GM12864 (cell line): ENCODE measurements at places on chromosomes 4 and X.
A peak's percentile ranks its signal among the peaks of the same experiment; 100 is the strongest.

- no peak for DNase-seq
These were observed 6.1 kb upstream of the SH3D19 start for GRCh38 chr4:151331276-151332042.

DNA sequence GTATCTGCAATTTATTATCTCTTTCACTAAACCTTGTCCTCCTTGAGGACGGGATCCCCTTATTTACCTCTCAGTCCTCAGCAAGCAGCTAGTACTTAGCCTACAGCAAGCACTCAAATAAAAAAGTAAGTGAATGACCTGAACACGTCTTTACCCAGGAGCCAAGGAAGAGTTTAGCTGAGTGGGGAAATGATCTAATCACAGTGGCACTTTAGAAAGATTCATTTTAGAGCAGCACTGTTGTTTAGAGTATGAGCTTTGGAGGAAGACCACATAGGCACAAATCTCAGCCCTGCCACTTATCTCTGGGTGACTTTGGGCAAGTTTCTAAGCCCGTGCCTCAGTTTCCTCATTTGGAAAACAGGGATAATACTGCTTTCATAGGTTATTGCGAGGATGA lies 2.7 kb downstream of the FAM120C start:
- DNase-seq = no peak

DNA sequence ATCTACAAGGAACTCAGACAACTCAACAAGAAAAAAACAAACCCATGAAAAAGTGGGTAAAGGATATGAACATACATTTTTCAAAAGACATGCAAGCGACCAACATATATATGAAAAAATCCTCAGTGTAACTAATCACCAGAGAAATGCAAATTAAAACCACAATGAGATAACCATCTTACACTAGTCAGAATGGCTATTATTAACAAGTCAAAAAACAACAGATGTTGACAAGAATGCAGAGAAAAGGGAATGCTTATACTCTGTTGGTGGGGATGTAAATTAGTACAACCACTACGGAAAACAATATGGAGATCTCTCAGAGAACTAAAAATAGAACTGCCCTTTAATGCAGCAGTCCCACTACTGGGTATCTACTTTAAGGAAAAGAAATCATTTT lies 12.1 kb downstream of the NIPAL1 start:
- no peak for DNase-seq

DNA sequence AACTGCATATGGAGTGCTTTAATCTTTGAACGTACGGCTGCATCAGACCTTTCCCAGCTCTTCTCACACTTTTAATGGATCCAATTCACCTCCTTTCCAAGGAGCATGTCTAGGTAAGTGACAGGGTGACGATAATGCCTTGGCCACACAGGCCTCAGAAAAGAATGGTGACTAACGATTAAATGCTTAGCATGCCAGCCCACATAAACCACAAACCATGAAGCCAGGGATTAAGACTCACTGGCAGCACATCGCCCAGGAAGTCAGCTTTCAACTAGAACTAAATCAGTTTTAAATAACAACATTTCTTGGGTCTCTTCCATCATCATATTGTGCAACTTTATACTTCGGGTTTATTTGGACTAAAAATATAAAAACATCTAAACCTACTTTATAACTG lies 28.7 kb downstream of the INPP4B start:
- DNase-seq = no peak

DNA sequence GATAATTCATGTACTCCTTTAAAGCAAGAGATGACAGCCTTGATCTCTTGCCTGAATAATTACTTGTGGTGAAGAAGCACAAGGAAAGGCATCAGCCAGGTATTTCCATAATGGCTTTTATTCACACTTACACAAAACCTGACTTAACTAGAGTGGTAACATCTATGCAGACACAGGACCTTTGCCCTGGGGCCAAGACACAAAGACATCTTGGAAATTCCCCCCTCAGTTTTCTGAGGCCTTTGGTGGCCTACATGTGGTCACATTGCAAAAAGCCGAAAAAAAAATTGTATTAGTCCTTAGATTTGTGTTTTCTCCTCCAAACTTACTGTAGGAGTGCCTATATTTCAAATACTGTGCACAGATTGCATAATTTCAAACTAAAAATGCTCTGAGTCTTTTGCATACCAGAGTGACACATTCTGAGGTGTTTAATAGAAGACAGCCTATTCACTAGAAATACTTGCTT lies 172.4 kb downstream of the PDGFC start:
- DNase-seq = no peak

DNA sequence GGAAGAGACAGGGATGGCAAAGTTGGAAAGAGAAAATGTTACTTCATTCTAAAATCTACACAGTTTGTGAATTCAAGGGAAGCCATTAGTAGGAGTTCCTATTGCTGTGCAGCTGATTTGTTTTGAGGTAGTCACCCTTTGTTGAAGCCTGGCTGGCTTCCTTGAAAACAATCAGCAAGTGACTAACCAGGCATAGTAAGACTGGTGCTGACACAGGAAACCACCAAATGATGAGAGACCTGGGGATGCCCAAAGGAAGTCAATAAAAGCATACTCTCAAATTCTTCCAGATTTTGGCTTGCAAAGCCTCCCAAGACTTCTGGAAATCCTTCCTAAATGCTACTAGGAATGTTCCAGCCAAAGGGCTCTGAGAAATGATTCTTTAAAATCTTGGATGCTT lies 23.9 kb upstream of the PRDM8 start:
- peak; percentile 41 for DNase-seq

- DNase-seq = no peak
These were observed 181.3 kb upstream of the STK26 start for GRCh38 chrX:131841496-131842437.

GRCh38 chr4:182193311-182193710 lies 49.9 kb upstream of the TENM3 start:
- no peak for DNase-seq

DNA sequence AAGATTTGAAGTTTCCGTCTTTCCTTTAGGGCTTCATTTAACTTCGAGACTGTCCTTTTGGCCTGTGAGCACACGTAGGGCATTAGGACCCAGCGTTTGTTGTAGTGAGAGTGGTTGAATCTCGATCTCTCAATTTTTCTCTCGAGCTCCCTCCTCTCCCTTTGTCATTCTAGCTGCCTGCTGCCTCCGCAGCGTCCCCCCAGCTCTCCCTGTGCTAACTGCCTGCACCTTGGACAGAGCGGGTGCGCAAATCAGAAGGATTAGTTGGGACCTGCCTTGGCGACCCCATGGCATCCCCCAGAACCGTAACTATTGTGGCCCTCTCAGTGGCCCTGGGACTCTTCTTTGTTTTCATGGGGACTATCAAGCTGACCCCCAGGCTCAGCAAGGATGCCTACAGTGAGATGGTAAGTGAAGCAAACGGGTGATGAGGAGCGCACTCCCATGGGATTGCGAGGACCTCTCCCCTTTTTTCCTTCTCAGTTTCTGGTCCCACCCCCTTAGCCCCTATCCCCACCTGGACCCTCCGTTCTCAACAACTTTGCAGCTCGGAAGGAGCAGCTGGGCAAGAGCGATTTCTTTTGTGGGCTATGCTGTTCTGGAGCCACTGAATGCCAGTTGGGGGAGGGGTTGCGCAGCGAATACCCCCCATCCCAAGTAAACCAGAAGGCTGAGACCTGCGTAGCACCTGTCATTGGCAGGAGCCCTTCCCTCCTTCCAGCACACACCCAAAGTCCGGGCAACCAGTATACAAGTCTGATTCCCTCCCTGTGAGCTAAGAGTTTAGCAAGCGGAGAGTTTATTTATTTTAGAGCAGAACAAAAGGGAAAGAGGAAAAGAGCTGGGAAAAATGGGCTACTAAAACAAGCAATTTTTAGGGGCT lies at the start of gene TMEM35A:
TMEM35A (plus strand) TSS at position 164 of the 883 bp plus-strand sequence; CDS start at position 288, 124 bp downstream.
- no peak for DNase-seq

GRCh38 chr4:15364183-15364582 lies 63.6 kb upstream of the C1QTNF7 start:
- no peak for DNase-seq

DNA sequence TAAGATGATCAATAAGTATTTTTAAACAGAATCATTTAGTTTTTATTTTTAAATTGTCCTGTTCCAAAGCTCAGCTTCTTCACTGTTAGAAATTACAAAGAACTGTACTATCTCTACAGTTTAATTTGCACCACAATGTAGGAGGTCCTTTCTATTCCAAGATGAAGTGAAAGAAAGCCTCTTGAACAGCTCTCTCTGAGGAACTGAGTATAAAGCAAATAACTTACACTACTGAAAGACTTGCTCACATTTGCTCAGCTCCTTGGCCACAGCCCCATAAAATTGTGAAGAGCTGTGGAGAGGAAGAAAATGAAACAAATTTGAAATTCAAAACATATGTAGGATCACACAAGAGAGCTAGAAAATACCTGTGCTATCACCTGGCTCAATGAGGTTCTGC lies 68.6 kb downstream of the ENPEP start:
- DNase-seq = no peak

GRCh38 chrX:136778916-136779315 lies 1.8 kb downstream of the ARHGEF6 start:
- no peak for DNase-seq

- no peak for DNase-seq
These were observed 15.5 kb upstream of the CYLC1 start for GRCh38 chrX:83845397-83845796.

- DNase-seq = no peak
These were observed 18.9 kb upstream of the AASDH start for GRCh38 chr4:56406151-56406550.

DNA sequence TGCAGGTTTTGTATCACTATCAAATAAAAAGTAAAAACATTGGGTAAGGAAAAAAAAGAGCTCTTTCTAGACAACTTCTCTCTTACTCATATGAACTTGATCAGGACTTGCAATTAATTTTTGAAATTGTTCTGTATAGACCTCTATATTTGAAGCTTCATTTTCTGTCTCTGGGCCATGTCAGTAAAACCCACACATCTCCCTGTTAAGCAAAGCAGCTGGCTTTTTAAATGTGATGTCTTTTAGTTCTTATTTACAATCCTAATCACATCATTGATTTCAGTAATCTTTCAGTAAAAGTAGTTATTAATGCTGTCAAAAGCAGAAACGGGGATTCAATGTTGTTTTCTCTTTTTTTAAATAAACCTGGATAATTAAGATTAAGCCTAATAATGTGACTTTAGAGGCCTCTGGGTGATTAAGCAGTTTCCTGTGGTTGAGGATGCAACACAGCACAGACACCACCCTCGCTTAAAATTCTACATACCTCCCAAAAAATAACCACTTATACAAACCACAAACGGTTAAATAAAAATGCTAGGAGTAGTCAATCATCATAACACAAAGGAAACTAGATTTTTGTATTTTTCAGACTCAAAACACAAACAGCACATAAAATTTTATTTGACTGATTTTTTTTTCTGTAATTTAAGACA lies 5.2 kb upstream of the PCDH10 start:
- DNase-seq = no peak

- no peak for DNase-seq
These were observed 88.1 kb downstream of the CAMK2D start for GRCh38 chr4:113673450-113673849.

DNA sequence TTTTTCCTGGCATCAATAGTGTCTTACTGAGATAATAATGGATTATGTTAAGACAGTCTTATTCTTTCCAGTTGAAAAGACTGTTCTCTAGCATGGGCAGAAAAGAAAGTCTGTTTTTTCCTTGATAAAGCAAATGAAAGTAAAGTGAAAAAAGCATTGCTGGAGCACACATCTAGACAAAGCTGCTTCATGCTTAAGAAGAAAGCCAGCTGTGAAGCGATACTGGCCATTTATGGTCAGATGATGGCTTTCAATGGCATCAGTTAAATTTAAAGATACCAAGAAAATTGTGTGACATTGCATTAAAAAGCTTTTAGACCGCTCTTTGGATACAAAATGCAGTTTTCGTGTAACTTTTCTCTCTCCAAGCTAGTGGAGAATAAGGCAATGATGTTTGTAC lies 242.1 kb upstream of the TRAM1L1 start:
- no peak for DNase-seq

- no peak for DNase-seq
These were observed 13.4 kb upstream of the PLCXD1 start for GRCh38 chrX:267771-268261.

DNA sequence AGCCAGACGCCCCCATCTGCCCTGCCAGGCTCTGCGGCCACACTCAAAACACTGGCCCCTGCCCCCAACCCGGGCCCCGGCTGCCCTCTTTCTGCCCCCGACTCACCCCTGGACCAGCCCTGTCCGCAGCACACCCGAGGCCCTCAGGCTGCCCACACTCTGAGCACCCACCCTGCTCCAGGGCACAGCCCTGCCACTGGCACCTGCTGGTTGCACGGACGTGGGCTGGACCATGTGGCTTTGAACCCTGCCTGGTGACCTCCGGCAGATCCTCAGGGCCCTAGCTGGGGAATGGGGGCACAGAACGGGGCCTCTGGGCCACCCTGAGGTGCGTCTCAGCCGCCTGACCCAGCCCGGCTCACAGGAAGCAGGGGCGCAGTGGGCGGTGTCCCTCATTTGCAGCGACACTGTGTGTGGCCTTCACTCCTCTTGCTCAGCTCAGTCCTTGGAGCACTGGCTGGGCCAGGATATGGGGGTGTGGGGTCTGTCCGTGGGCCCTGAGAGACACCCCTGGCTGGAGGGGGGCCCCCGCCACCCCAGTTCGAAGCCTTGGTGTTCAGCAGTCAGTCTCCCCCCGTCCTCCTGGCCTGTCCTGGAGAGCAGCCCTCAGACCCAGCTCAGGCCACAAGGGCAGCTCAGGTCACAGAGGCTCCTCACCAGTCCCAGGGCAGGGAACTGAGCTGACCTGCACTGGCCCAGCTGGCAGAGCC lies 73.2 kb downstream of the FAM53A start:
- no peak for DNase-seq

DNA sequence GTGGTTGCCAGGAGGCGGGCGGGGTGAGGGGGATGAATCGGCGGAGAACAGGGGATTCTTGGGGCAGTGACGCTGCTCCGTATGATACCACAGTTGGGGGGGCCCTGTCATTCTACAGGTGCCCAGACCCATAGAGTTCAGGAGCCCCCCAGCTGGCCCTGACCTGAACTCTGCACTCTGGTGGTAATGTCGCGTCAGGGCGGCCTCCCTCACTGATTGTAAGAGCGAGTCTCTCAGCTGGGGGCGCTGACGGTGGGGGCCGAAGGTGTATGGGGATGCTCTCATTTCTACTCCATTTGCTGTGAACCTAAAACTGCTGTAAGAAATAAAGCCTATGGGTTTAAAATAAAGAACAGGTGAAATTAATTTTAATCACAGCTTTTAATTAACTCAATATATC lies 91.8 kb upstream of the PSAPL1 start:
- DNase-seq = no peak

DNA sequence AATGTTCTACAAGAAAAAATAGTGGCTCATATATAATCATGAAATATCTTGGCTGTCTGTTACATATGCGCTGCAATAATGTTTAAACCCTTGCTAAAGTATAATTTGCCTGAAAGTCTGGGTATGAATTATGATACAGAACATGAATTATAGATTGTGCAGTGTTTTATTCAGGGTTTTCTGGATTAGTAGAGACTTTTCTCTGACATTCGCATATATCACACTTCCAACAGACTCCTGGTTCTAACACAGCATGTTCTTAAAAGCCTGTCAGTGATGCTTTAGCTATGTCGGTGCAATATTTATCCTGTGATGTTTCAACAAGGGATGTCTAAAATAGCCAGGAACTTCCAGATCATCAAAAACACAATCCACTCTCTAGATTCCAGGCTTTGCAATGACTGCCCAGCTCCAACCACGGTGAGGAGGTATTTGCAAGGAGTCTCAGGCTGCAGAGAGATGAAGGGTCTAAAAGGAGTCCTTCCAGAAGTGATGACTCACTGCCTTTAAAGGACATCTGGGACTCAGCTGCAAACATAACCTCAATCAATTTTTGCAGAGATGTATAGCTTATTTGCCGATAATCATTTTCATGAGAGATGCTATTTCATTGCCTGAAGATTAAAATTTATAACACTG lies 69.4 kb downstream of the RWDD4 start:
- DNase-seq = no peak

- DNase-seq = no peak
These were observed 33.0 kb downstream of the FREM3 start for GRCh38 chr4:143667461-143667860.
